ENCODE measurements at places on chromosomes 12 and 14. TPM values are rescaled to one million over a fixed set of nuclear protein-coding genes. Genes with fewer than 3 reads are reported as not detected.
A peak's percentile ranks its signal among the peaks of the same experiment; 100 is the strongest.

The BDKRB2 gene
- total RNA-seq: 0.16 TPM

GRCh38 chr14:29629839-29630238 is 297.8 kb downstream of the PRKD1 start:
- no peaks in the 10 kb centered on the region for H3K27me3 ChIP-seq
- no peaks in the 10 kb centered on the region for H3K36me3 ChIP-seq
- H3K27ac ChIP-seq: no peak overlapping the region
- no peak overlapping the region for H3K4me3 ChIP-seq
- no peaks in the 10 kb centered on the region for H3K4me1 ChIP-seq

GRCh38 chr12:9699898-9700605 is 30.5 kb downstream of the CLEC2D start:
- H3K4me1 ChIP-seq: no peaks in the 10 kb centered on the region
- H3K27ac ChIP-seq: no peak overlapping the region
- H3K27me3 ChIP-seq: no peaks in the 10 kb centered on the region

The TMEM253 gene
- total RNA-seq: 0.51 TPM

- no peak overlapping the region for H3K4me3 ChIP-seq
- H3K27ac ChIP-seq: peak overlapping the region; percentile 32
- no peaks in the 10 kb centered on the region for H3K4me1 ChIP-seq
- no peaks in the 10 kb centered on the region for H3K36me3 ChIP-seq
- DNase-seq: no peak
- no peaks in the 10 kb centered on the region for H3K27me3 ChIP-seq
Measured at GRCh38 chr12:14962797-14963196, 1.4 kb upstream of the ARHGDIB start.

- no peak overlapping the region for H3K27ac ChIP-seq
- no peaks in the 10 kb centered on the region for H3K27me3 ChIP-seq
- H3K4me1 ChIP-seq: no peaks in the 10 kb centered on the region
- no peaks in the 10 kb centered on the region for H3K36me3 ChIP-seq
- DNase-seq: no peak
- H3K4me3 ChIP-seq: no peak overlapping the region
Measured at GRCh38 chr14:104129556-104129955, 8.8 kb upstream of the KIF26A start.

The DDN gene
- not detected for total RNA-seq

DNA sequence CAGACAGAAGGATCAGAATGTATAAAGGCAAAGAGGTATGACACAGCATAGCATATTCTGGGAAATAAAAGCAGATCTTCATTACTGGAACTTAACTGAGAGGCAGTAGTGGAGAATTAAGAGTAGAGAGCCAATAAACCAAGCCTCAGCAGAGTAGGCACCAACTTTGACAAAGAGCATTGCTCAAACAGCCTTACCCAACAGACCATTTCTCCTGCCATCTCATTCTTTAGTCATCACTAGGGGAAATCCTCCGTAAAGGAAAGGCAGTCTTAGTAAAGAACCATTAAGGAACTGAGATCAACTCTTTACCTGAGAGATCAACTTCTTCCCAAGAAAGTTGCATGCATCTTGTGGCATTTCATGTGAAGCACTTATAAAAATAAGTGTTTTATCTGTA is 36.6 kb downstream of the SENP1 start:
- H3K27me3 ChIP-seq: no peaks in the 10 kb centered on the region

DNA sequence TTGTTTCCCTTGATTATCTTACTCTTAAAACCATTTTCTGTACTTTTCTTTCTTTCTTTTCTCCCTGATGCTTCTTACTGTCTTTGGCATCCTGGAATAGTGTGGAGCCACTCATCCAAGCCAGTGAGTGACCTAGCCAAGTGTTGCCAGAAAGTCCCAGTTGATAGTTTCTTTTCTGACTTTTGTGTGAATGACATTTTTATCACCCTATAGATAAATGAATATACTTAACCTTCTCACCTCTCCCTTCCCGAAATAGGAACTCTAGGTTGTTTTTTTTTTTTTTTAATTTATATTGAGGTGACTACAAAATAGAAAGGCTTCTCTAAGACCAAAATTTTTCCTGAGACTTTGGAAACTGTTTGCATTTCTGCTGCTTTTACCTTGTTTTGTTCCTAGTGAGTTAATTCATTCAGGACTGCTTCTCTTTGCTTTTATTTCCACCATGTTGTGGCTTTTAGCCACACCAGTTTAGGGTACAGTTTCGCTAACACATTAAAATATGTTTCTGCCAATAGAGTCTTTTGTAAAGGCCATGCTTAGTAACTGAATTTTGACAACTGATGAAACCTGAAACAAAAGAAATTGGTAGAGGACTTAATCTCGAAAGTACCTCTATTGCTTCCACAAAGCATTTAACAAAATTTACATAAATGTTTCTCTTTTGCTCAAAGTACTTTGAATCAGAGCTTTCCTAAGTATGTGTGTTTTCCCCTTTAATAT is 194.6 kb downstream of the ERC1 start:
- peaks cover 5% of the 10 kb centered on the region for H3K4me1 ChIP-seq
- H3K27me3 ChIP-seq: no peaks in the 10 kb centered on the region
- no peak overlapping the region for H3K4me3 ChIP-seq
- H3K27ac ChIP-seq: no peak overlapping the region
- DNase-seq: no peak
- H3K36me3 ChIP-seq: no peaks in the 10 kb centered on the region

The TAS2R30 gene
- total RNA-seq: 1.2 TPM

GRCh38 chr14:73804636-73805035 is 47.0 kb upstream of the PTGR2 start:
- no peak for DNase-seq
- H3K4me3 ChIP-seq: no peak overlapping the region
- H3K27ac ChIP-seq: no peak overlapping the region
- H3K4me1 ChIP-seq: no peaks in the 10 kb centered on the region

DNA sequence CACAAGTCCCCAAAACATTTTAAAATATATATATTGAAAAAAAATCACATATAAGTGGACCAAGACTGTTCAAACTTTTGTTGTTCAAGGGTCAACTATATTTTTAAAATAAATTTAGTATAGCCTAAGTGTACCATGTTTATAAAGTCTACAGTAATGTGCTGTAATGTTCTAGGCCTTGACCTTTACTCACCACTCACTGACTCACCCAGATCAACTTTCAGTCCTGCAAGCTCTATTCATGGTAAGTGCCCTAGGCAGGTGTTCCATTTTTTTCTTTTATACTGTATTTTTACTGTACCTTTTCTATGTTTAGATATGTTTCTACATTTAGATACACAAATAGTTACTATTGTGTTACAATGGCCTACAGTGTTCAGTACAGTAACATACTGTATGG is 23.4 kb upstream of the TMTC1 start:
- H3K36me3 ChIP-seq: no peaks in the 10 kb centered on the region
- no peaks in the 10 kb centered on the region for H3K27me3 ChIP-seq
- no peaks in the 10 kb centered on the region for H3K4me1 ChIP-seq

The DEGS2 gene
- 0.22 TPM for total RNA-seq

- H3K36me3 ChIP-seq: no peaks in the 10 kb centered on the region
- H3K27ac ChIP-seq: no peak overlapping the region
- H3K27me3 ChIP-seq: no peaks in the 10 kb centered on the region
Measured at GRCh38 chr14:66965831-66966230, 223.4 kb upstream of the GARIN2 start.

DNA sequence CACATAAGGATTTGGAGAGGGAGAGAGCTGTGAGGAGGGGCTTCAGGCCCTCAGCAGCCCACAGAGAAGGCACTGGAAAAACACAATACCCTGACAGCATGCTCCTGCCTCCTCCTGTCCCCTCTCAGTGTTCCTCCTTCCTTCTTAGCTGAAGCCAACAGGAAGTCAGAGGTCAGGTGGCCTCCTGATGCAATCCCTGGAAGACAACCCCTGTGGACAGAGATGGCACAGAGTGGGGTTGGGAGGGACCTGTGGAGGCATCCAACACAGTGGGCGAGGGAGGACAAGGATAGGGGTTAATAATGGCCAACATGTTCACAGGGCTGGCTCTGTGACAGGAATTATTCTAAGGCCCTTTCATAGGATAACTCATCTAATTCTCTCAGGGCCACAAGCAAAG is 15.4 kb upstream of the IFI27L2 start:
- H3K4me1 ChIP-seq: no peaks in the 10 kb centered on the region
- no peaks in the 10 kb centered on the region for H3K27me3 ChIP-seq
- no peak overlapping the region for H3K4me3 ChIP-seq
- no peak for DNase-seq

GRCh38 chr12:47216150-47216677 is 136.5 kb upstream of the AMIGO2 start:
- H3K4me3 ChIP-seq: no peak overlapping the region
- peaks cover 5% of the 10 kb centered on the region for H3K4me1 ChIP-seq
- H3K27me3 ChIP-seq: no peaks in the 10 kb centered on the region
- no peak for DNase-seq

The RASSF9 gene
- 0.35 TPM for total RNA-seq

The ELK3 gene
- total RNA-seq: 5.5 TPM

DNA sequence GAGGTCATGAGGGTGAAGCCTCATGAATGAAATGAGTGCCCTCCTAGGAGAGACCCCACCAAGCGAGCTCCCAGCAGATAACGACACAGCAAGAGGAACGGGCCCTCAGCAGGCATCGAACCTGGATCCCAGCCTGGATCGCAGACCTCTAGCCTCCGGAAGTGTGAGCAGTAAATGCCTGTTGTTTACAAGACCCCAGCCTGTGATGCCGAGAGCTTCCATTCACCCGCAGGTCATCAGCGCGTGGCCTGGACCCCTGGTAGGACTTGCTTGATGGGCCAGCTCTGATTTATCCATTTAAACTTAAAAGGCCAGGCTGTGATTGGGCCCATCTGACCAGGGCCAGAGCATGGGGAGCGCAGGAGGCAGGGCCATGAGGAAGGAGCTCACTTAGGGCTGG is 7.0 kb downstream of the TMEM179 start:
- H3K27ac ChIP-seq: no peak overlapping the region
- no peaks in the 10 kb centered on the region for H3K27me3 ChIP-seq
- H3K36me3 ChIP-seq: no peaks in the 10 kb centered on the region
- no peak for DNase-seq
- no peaks in the 10 kb centered on the region for H3K4me1 ChIP-seq

- no peaks in the 10 kb centered on the region for H3K36me3 ChIP-seq
- H3K4me3 ChIP-seq: no peak overlapping the region
- no peaks in the 10 kb centered on the region for H3K27me3 ChIP-seq
Measured at GRCh38 chr14:96167224-96168148, 37.2 kb upstream of the BDKRB2 start.

DNA sequence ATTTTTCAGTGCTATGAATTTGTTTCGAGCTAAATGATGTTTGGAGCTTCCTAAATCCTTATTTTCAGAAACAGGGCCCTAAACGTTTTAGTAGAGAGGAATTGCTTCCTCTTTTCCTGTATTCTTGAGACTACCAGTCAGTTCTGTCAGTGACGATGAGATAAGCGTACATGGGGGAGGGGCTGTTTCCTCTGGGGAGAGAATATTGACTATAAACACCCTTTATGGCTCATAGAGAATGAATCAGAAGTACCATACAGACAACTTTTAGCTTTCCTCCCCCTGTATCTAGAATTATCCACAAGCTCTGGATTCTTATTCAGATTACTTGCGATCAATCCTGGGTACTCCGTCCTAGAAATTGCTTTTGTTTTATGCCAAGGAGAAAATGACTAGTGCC is 5.1 kb downstream of the TBK1 start:
- no peaks in the 10 kb centered on the region for H3K4me1 ChIP-seq
- H3K36me3 ChIP-seq: no peaks in the 10 kb centered on the region
- DNase-seq: no peak
- no peak overlapping the region for H3K4me3 ChIP-seq
- H3K27ac ChIP-seq: peak overlapping the region; percentile 1
- no peaks in the 10 kb centered on the region for H3K27me3 ChIP-seq

Measured in right lobe of liver (tissue), 6 donors.